Ascending aorta (tissue), 2 donors: ENCODE measurements at places on chromosomes 3 and 15. TPM values are rescaled to one million over a fixed set of nuclear protein-coding genes. Genes with fewer than 3 reads are reported as not detected.

GRCh38 chr15:69656271-69657030 lies 203.8 kb downstream of the RPLP1 start:
- no peaks in the 10 kb centered on the region for H3K36me3 ChIP-seq
- no peaks in the 10 kb centered on the region for H3K4me1 ChIP-seq
- H3K27ac ChIP-seq = no peak overlapping the region
- H3K4me3 ChIP-seq = no peak overlapping the region

- H3K4me1 ChIP-seq = peaks cover 4% of the 10 kb centered on the region
- no peak overlapping the region for H3K4me3 ChIP-seq
- DNase-seq = no peak
- H3K36me3 ChIP-seq = no peaks in the 10 kb centered on the region
- H3K27me3 ChIP-seq = no peaks in the 10 kb centered on the region
Measured at GRCh38 chr3:63933459-63933858, 21.3 kb upstream of the SCAANT1 start.

GRCh38 chr3:111748132-111748531 lies 110.9 kb upstream of the PHLDB2 start:
- H3K27ac ChIP-seq = no peak overlapping the region
- H3K36me3 ChIP-seq = no peaks in the 10 kb centered on the region
- no peaks in the 10 kb centered on the region for H3K4me1 ChIP-seq
- no peak for DNase-seq
- no peaks in the 10 kb centered on the region for H3K27me3 ChIP-seq
- H3K4me3 ChIP-seq = no peak overlapping the region

GRCh38 chr15:61063875-61064320 lies 165.2 kb downstream of the RORA start:
- no peak overlapping the region for H3K4me3 ChIP-seq
- no peak overlapping the region for H3K27ac ChIP-seq
- H3K4me1 ChIP-seq = no peaks in the 10 kb centered on the region

The CLRN1 gene
- total RNA-seq = not detected

DNA sequence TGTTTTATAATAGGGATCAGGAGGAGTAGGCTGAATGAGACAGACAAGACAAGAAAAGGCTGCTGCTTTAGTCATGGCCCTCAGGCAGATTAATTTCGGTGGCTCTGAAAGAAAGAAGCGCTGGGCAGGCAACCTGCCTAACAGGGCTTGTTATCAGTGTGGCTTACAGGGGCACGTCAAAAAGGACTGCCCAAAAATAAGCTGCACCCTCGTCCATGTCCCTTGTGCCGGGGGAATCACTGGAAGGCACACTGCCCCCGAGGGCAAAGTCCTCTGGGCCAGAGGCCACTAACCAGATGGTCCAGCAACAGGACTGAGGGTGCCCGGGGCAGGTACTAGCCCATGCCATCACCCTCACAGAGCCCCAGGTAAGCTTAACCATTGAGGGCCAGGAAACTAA lies 188.5 kb downstream of the IGSF11 start:
- H3K4me1 ChIP-seq = no peaks in the 10 kb centered on the region
- H3K27me3 ChIP-seq = no peaks in the 10 kb centered on the region
- DNase-seq = no peak
- no peaks in the 10 kb centered on the region for H3K36me3 ChIP-seq
- no peak overlapping the region for H3K4me3 ChIP-seq

GRCh38 chr3:106719583-106719982 lies 657.7 kb upstream of the CCDC54 start:
- H3K4me1 ChIP-seq = no peaks in the 10 kb centered on the region
- H3K27me3 ChIP-seq = no peaks in the 10 kb centered on the region
- no peak overlapping the region for H3K4me3 ChIP-seq
- H3K36me3 ChIP-seq = no peaks in the 10 kb centered on the region
- H3K27ac ChIP-seq = no peak overlapping the region

The MYRIP gene
- 12.7 TPM for total RNA-seq

The CAND2 gene
- 14.4 TPM for total RNA-seq

The SCN10A gene
- total RNA-seq = not detected

DNA sequence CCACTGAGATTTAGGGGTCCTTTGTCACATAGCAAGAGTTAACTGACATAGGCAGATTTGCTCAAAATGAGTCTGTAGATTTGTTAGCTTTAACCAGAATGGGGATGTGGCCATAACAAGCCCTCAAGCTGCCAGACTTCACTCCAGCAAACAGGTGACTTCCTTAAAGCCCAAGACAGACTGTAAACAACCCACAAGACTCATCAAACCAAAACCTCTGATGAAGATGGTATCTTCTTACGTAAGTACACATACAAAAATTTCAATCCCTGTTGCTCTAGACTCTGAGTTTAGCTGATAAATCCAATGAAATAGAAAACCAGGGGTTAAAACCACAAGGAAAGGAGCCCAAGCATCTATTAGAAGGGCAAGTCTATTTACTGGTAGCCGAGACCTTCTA lies 18.2 kb upstream of the ZBTB20 start:
- H3K36me3 ChIP-seq = no peaks in the 10 kb centered on the region
- no peak for DNase-seq
- H3K27me3 ChIP-seq = no peaks in the 10 kb centered on the region
- no peaks in the 10 kb centered on the region for H3K4me1 ChIP-seq
- H3K4me3 ChIP-seq = no peak overlapping the region

The TMEM212 gene
- total RNA-seq = not detected

The GABRR3 gene
- not detected for total RNA-seq

DNA sequence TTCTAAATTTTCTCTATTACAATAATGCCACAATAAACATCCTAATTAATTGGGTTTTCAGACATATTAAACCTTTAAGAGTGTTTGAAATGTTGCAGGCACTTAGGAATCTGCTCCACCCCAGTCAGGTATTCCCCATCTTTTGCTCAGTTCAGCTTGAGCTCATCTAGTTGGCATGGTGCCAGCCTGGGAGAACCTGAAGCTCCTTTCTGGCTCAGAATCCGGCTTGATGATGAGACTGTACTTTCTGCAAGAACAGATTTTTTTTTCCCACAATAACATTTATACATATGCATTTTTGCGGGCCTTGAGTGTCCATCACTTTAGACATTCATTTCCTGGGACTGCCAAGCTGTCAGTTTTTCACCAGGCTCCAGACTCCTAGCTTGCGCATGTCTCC lies 7.7 kb upstream of the OXSR1 start:
- H3K36me3 ChIP-seq = no peaks in the 10 kb centered on the region
- no peaks in the 10 kb centered on the region for H3K27me3 ChIP-seq
- no peaks in the 10 kb centered on the region for H3K4me1 ChIP-seq
- no peak overlapping the region for H3K4me3 ChIP-seq
- DNase-seq = no peak

DNA sequence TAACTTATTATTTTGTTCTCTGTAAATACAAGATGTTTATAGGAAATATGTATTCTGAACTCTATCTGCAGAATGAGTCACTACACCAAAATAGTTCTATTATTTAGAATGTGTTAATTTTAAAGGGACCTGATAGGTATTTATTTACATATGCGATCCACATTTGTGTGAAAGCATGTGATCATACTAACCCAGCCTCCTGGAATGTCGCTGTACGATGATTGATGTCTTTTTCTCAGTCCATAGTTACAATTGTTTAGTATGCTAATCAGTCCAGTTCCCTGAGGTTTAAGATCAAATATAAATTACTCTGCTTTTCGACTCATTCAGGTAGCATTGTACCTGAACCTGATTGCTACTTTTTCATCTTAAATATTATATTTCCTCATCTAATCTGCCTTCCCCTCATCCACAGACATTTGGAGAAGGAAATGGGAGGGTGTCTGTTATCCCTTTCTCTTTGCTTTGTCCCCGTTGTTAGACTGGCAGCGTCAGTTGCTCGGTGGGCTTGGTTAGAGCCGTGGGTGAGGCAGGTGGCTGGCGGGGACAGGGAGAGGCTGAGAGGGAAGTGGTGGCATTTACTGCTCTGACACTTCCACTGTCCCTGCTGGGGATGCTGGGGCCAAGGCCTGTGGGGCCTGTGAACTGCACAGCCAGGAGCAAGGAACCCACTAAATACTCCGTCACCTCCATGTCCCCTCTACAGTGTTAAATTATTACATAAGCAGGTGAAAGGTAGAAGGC lies 27.8 kb upstream of the NR2E3 start:
- DNase-seq = no peak
- peaks cover 10% of the 10 kb centered on the region for H3K4me1 ChIP-seq
- H3K36me3 ChIP-seq = no peaks in the 10 kb centered on the region
- H3K27me3 ChIP-seq = no peaks in the 10 kb centered on the region

GRCh38 chr3:191246630-191247029 lies 47.6 kb downstream of the OSTN start:
- no peak for DNase-seq
- H3K27ac ChIP-seq = no peak overlapping the region
- no peaks in the 10 kb centered on the region for H3K36me3 ChIP-seq
- H3K4me3 ChIP-seq = no peak overlapping the region

GRCh38 chr15:51353976-51354375 lies 12.5 kb downstream of the GLDN start:
- H3K4me1 ChIP-seq = peaks cover 4% of the 10 kb centered on the region
- H3K36me3 ChIP-seq = no peaks in the 10 kb centered on the region
- no peak for DNase-seq
- no peaks in the 10 kb centered on the region for H3K27me3 ChIP-seq

DNA sequence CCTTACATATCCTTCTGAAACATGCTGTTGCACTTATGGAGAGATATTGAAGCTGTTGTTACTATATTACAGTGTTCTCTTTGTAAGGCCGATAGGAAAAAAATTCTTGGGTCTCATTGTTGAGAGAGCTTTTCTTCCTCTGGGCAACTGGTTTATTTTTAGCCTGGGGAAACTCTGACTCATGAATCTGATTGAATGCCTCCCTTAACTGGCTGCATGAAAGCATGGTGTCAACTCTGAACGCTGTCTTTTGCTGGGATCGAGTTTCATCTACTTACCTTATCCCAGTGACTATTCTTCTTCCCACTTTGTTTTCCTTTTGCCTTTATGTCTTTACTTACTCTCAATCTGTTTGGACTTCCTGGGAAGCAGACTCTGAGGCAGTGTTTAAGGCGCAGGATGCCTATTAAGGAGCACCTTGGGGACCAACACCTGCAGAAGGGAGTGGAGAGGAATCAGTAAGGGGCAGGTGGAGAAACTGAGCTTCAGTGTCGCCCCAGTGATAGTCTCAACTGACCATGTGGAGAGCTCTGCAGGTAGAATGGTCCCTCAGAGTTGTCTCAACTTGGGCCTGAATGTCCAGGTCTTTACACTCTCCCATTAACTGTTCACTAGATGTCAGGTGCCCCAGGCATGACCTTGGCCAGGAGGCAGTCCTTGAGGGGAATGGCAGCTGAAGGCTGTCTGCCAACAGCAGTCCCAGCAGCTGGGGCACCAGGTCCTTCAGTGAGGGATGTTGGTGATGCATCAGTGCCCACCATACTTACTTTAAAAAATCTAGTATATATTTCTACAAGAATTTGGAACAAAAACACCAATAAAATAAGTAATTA lies 88.9 kb upstream of the CCNL1 start:
- DNase-seq = no peak
- no peaks in the 10 kb centered on the region for H3K27me3 ChIP-seq
- H3K27ac ChIP-seq = no peak overlapping the region
- no peaks in the 10 kb centered on the region for H3K4me1 ChIP-seq
- H3K4me3 ChIP-seq = no peak overlapping the region

- no peak overlapping the region for H3K4me3 ChIP-seq
- H3K36me3 ChIP-seq = no peaks in the 10 kb centered on the region
- H3K27me3 ChIP-seq = no peaks in the 10 kb centered on the region
- H3K27ac ChIP-seq = no peak overlapping the region
Measured at GRCh38 chr15:99177679-99178078, 71.7 kb downstream of the TTC23 start.

- no peak overlapping the region for H3K27ac ChIP-seq
- DNase-seq = no peak
Measured at GRCh38 chr3:45657853-45658252, 31.3 kb upstream of the SACM1L start.

DNA sequence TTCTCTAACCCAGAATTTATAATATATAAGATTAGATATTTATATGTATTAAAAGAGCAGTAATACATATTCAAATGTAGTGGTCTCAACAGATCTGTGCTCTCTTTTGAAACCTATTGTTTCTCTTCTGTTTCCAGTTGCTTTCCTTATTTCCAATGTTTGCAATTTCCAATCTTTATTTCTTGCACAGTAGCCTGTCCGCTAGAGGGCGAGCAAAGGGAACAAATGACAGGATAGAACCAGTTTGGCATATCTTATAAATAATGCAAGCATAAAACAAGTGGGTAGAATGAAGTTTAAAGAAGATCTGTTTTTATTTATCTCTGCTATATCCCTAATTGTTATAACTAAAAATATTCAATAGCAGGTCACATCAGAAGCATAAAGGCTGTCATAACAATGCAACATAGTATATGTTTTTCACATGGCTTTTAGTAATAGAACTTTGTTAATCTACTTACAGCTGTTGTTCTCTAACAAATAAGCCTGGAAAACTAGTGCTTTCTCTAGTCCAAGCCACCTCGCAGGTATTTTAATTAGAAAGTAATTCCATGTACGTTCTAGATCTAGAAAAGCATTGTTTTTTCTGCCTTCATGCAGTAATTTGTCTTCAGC lies 15.1 kb upstream of the TCAIM start:
- H3K4me1 ChIP-seq = no peaks in the 10 kb centered on the region
- H3K36me3 ChIP-seq = no peaks in the 10 kb centered on the region
- no peak for DNase-seq

The LNP1 gene
- 1.3 TPM for total RNA-seq

The ITPKA gene
- not detected for total RNA-seq

DNA sequence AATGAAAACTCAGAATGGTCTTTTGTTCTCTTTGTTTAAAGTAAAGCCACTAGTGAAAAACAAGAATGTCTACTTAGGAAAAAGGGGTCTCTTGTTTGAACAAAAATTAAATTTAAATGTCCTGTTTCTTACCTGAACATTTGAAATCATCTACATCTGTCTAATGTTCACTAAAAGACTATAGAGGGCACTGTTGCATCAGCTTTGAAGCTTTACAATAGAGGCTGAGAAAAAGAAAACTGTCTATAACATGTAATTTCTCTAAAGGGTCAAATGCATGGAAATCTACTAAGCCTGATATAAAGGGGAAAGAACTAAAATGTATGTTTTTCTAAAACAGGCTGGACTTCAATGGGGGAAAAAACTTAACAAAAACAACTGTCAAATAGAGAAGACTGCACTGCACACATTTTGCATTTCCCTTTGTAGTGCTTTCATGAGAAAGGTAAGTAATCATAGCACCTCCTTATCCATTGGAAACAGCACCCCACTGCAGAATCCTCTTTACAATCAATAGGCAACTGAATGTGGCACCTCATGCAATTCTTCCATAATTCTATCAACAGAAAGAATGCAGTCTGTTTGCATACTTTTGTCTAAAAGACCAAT lies 26.3 kb downstream of the DPH6 start:
- no peak overlapping the region for H3K27ac ChIP-seq
- H3K27me3 ChIP-seq = no peaks in the 10 kb centered on the region
- H3K36me3 ChIP-seq = no peaks in the 10 kb centered on the region

DNA sequence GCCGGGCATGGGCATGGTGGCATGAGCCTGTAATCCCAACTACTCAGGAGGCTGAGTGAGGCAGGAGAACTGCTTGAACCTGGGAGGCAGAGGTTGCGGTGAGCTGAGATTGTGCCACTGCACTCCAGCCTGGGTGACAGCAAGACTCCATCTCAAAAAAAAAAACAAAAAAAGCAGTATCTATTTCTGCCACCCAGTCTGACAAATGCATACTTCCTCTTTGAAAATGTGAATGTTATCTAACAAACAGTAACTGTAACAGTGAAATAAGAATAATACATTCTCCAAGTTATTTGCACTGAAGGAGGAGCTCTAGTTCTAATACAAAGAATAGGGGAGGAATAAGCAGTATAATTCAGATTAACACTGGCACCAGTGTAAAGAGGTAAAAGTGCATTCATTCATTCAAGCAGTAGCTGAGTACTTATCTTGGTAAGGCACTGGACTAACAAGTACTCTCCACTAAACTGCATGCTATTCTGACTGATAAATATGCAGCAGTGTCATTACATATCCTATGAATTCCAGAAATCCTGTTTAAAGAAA lies 12.9 kb downstream of the VPS13C start:
- no peaks in the 10 kb centered on the region for H3K27me3 ChIP-seq
- no peak for DNase-seq
- H3K4me1 ChIP-seq = no peaks in the 10 kb centered on the region
- H3K27ac ChIP-seq = no peak overlapping the region

The NR2E3 gene
- total RNA-seq = not detected

The POLR2H gene
- total RNA-seq = 26.0 TPM
